Fibroblast of the aortic adventitia (primary cell): ENCODE measurements at places on chromosomes 7 and 10.
A peak's percentile ranks its signal among the peaks of the same experiment; 100 is the strongest.

GRCh38 chr7:7554021-7554432 lies 12.7 kb upstream of the MIOS start:
- DNase-seq = peak; percentile 69

DNA sequence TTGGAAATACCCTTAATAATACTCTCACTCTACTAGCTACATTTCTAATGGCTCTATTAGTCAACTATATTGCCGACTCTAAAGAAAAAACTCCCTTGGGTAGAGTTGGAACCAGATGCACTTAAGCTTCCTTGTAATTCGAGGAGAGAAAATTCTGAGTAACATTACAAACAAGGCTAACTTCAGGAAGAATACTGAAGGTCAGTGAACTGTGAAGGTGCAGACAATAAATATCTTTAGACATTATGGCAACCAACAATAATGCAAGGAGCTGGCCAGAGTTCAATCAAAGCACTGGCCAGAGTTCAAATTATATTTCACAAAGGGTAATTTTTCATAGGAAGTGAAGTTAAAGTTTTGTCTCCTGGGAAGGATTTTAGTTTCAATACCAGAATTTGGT lies 40.7 kb upstream of the MRLN start:
- DNase-seq = peak; percentile 37

DNA sequence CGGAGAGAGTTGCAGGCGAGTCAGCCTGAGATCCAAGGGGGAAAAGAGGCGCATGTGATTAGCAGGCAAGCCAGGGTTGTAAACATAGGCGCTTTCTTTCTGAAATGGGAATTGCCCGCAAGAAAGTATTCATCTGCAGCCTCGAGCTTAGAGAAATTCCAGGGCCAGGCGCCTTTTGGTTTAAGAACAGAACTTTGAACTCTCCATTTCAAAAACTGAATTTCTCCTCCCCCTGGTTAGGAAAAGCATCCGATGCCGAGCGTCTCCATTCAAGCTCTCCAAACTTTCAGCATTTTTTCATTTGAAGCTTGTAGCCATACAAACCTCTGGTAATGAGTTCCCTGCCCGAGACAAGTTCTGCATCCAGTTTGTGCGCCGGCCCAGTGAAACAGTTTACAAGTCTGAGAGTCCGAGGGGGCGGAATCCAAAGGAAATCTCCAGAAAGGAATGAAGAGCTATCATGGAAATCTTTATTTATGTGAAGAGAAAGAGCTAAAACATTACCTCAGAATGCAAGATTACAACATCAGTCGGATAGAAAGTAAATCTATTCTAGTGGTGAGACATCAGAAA lies 69.9 kb downstream of the FAM204A start:
- peak; percentile 12 for DNase-seq

DNA sequence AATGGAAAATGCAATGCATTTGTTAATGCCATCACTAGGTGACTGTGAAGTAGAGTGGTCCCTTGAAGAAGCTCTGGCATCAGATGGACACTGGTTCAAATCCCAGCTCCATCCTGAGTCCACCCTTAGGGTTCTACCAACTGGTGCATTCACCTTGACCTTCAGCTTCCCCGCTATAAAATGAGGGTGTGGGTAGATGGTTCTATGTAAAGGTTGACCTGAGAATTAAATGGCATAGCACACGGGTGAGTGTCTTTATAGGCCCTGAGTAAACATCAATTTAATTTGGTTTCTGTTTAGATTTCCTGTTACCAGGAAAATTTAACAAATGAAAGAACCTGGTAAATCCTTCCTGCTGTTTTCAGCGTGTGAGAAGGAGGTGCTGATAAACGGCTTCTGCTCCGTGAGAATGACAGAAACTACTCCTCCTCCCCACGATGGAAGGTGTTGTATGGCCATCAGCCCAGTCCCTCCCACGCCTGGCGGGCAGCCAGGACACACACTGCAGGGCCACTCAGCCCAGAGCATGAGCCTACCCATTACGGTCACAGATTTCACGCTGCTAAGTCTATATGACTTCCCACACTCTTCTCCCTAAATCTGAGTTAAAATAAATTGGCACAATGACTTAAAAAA lies 210.1 kb downstream of the TNS3 start:
- DNase-seq = no peak

- no peak for DNase-seq
Observed at GRCh38 chr7:25311346-25311745, 83.1 kb upstream of the NPVF start.

DNA sequence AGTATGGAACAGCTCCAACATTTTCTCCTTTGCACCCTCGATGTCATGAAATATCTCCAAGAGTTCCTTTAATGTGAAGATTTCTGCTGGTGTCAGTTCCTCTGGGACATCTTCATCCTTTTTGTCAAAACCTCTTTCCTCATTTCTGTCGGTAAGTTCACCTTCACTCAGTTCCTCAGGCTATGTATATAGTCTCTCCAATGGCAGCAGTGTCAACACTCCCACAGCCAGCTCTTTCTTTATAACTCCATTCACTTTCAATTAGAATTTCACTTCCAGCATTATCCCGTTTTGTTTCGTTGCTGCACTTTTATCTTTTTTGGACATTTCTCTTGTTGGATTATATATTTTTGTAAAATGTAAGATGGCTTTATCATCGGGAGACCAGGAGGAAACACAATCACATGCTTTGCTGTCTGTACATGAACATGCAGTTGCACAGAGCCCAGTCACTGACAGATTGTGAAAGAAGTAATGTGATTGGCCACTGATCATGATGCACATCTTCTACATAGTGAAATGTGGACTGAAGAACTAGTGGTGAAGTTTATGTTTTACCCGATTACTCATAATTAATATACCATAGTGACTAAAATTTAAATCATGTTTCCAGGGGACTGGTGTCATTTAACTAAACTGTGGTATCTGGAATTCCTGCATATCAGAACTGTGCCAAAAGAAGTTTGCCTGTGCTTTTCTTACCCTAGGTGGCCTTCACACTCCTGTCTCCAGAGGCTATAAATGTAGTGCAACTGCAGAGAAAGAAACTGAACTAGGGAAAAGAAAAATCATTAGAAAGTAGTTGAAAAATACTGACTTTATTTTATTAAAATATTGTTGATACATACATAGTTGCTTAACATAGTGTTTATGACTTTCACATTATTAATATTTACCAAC lies 289.6 kb downstream of the PPP1R3A start:
- peak; percentile 2 for DNase-seq

- DNase-seq = no peak
Observed at GRCh38 chr7:80589631-80590030, 48.8 kb upstream of the CD36 start.
